Activated CD4-positive, alpha-beta memory T cell treated with anti-CD3 and anti-CD28 coated beads for 36 hours (primary cell): ENCODE measurements at places on chromosomes 16 and 17. TPM values are rescaled to one million over a fixed set of nuclear protein-coding genes. Genes with fewer than 3 reads are reported as not detected.

Gene WNT9B
- not detected for total RNA-seq

Gene FLYWCH2
- 19.4 TPM for total RNA-seq

Gene MYH8
- total RNA-seq, result not detected

Gene PRSS33
- total RNA-seq, result not detected

Gene FBF1
- 18.1 TPM for total RNA-seq

Gene GCGR
- total RNA-seq, result not detected

Gene SCGB1C2
- not detected for total RNA-seq

Gene GLP2R
- not detected for total RNA-seq
